Brain pericyte (primary cell): ENCODE measurements at places on chromosomes 11 and 22.

- no peak for DNase-seq
These were observed 650.7 kb downstream of the FAM181B start for GRCh38 chr11:82082976-82083375.

- no peak for DNase-seq
These were observed 10.7 kb downstream of the PPFIA1 start for GRCh38 chr11:70281156-70281609.

- DNase-seq: no peak
These were observed 131.8 kb downstream of the APIP start for GRCh38 chr11:34784318-34784841.

- DNase-seq: no peak
These were observed 63.0 kb downstream of the ARHGAP8 start for GRCh38 chr22:44815099-44816070.

GRCh38 chr11:11211186-11211585 is 141.9 kb downstream of the CSNK2A3 start:
- DNase-seq: no peak

DNA sequence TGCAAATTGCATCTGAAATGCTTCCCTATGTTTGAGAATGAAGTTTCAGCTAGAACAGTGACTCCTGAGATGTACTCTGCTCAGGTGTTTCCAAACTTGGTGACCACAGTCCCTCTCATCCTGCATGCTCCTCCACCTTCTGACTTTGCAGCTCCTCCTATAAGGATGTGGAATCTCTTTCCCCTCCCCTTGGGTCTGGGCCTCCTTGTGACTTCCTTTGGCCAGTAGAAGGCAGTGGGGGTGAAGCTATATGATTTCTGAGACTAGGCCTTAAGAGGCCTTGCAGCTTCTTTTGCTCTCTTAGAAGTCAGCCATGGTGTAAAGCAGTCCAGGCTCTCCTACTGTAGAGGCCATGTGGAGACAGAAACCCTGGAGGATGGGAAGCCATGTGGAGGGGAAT is 50.7 kb downstream of the CSF2RB start:
- DNase-seq: no peak

DNA sequence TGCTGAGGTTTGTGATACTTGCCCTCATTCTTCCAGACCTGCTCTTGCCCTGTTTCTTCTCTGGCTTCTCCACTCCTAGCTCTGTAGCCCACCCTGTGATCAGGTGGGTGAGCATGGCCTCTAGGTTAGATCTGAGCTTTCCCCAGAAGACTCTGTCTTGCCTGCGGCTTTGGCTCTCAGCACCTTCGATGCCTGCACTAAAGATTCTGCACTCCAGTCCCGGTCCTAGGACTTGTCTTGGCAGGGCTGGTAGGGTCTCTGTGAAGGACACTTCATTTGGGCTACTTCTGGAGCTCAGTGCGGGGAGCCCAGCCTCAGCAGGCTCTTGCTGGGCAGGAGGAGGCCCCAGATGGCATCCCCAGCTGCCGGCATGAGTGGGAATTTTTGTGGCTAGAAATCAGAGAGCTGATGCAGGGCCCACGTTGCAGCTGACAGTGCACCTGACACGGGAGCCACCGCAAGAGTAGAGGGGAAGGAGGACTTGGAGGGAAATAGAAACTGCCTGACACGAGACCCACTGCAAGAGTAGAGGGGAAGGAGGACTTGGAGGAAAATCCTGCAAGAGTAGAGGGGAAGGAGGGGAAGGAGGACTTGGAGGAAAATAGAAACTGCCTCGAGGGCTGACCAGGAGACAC is 226.9 kb upstream of the B3GAT1 start:
- DNase-seq: no peak

DNA sequence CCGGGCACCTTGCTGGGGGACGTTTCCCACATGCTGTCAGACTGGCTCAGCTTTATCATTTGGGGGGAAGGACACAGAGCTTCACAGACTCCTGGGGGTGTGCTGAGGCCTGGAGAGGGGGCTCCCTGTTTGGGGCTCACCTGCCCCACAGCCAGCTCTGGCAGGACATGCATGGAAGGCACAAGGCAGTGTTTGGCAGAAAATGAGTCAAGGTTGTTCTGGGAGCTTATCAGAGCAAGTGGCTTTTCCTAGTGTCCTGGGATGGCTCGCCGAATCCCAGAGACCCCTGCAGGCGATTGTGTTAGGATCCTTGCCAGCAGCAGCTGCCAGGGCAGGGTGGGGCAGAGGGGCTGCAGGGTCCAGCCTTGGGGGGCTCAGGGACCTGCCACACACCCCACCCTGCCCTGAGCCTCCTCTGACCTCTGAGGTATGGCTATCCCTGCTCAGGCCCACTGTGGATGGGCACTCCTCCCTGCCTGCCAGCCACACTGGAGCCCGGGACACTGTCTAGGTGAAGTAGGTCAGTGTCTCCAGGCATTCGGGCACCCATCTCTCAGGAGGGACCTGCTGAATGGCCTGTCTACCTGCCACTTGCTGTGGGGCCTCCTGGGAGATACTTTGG is 1323.0 kb downstream of the BRD1 start:
- DNase-seq: no peak

DNA sequence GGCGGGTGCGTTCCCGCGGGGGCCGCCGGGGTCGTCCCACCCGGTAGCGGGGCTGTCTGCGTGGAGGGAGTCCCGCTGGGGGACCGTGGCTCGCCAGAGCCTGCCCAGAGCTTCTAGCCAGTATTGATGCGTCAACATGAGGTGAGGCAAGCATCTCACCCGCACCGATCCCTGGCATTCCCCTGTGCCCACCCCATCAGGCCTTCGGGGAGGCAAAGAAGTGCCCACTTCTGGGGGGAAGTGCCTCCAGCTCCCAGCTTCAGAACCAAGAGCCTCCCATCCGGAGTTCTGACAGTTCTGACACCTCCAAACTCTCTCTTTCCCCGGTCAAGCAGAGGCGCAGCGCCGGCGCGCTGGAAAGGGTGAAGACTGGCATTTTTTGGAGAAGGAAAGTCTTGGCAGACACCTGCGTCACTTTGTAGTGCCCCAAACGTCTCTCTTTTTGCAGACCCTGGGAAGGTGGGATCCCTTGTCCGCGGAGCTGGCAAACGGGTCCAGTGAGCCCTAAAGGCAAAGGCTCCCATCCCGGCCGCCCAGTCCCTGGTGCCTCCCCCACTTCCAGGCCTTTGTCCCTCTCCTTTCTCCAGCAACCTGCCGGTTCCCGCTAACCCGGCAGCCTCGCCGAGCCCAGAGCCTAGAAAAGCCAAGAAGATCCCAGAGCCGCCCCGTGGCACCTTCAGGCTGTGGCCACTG is 3.2 kb upstream of the PAX6 start:
- DNase-seq: no peak

DNA sequence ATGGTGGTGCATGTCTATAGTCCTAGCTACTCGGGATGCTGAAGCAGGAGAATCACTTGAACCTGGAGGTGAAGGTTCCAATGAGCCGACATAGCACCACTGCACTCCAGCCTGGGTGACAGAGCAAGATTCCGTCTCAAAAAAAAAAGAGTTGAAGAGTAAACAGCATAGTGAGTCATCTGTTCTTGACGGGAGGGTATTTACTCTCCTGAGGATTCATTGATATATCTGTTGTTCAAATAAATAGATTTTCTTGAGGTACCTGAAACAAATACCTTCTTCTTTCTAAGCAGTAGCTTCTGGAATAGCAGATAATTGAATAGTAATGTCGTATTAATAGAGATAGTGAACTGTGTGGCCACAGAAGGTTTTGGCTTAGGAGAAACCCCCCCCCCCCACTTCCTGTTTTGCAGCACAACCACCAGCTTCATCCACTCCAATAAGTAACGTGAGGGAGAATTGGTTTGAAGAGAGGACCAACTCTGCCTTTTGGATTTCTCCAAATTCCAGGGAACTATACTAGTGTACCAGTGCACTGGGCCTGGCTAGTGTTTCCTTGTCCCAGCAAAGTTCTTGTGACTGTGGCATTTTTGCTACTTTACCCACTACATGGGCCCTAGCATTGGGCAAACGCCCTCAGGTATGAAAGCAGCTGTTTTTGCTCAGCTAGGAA is 90.0 kb downstream of the PRMT3 start:
- no peak for DNase-seq

GRCh38 chr11:27088353-27088752 is 47.7 kb downstream of the BBOX1 start:
- no peak for DNase-seq

DNA sequence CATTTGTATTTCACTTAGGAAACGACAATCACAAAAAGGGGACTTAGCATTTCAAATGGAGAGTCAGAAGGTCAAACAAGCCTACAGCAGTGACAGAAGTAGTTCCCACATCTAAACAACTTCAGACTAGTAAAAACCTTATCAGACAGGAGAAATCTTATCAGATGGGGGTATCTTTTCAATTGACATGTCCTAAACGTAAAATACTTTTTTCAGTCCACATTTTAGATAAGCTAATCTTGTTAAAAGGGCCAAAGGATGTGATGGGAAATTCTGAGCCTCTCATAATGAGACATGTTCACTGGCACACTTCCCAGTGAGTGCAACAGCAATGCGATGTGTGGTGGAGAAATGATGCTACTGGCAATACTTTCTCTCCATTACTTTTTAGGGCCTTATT is 2.4 kb downstream of the MAPK1 start:
- DNase-seq: no peak

DNA sequence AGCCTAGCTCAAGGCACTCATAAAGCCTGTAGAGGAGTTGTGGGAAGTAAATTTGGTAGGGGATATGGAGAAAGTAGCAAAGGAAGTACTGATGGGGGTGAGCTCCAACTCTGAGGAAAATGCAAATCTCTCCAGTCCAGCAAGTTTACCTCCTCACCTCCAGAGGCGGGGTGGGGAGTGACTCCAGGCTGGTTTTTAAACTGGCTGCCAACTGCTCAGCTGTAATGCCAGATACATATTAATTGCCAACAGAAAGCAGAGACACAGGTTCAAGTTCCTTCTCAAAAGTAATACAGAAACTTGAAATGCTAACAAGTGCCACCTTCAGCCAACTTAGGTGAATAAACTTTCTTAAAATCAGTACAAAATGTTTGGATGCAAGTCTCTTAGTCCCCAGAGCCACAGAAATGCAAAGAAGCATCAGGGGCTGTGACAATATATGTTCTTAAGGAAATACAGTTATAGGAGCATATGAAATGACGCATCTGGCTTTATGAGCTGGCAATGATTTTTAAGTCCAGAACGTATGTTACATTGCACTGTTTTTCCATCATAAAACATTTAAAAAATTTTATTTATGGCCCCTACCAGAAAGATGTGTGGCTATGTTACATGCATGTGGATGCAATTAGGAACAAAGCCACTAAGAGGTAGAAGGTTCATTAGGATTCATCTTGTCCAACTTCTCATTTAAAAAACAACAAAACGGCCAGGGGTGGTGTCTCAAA is 436.4 kb upstream of the CCDC90B start:
- DNase-seq: no peak

DNA sequence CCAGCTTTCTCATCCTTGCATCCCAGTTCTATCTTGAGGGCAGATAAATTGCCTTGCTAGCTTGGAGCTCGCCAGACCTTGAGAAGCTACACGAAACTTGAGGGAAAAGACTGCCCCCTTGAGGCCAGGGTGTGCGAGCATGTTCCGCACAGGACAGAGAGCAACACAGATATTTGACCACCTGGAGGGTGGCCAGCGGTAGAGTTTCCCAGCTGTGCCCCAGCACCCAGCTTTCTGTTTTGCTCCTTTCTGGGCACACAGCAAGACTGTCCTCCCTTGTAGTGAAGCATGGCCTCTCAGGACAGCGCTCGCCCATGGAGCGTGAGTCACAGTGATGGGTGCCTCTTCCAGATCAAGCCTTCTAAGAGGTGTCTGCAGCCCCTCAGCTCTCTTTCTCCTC is 23.5 kb downstream of the SPATA19 start:
- no peak for DNase-seq

DNA sequence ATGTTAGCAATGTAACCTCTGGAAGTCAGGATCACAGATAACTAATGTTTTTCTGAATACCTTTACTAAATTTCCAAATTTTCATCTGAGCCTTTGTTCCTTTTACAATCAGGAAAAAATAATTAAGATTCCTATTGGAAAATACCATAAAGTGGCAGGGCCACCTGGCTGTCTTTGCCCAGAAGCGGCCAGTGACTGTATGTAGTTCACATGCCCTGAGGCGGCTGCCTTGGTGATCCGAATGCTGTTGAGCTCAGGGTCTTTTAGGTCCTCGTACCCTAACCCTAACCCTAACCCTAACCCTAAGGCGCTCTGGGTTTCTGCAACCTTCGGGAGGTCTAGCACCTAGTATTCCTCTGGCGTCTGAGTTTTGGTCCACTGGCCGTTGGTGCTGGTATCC is 8.5 kb upstream of the ARFGAP3 start:
- DNase-seq: no peak

DNA sequence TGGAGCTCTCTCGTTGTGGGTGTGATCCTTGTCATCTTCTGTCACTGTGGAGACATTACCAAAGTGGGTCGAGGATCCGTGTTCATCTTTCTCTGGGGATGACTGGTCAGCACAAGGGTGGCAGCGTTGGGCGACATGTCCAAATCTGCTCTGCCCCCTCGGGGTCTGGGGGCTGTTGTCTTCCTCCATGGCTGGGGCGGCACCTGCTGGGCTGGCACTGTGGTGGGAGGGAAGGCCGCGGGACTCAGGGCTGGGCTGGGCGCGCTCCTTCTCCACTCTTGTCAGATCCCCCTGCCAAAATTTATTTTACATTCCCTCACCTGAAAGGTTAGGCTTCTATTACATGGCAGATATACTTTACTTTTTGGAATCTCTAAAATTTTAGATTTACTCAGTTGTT is 96.4 kb downstream of the UVRAG start:
- DNase-seq: no peak

GRCh38 chr11:113376156-113376555 is 11.4 kb upstream of the ANKK1 start:
- no peak for DNase-seq

DNA sequence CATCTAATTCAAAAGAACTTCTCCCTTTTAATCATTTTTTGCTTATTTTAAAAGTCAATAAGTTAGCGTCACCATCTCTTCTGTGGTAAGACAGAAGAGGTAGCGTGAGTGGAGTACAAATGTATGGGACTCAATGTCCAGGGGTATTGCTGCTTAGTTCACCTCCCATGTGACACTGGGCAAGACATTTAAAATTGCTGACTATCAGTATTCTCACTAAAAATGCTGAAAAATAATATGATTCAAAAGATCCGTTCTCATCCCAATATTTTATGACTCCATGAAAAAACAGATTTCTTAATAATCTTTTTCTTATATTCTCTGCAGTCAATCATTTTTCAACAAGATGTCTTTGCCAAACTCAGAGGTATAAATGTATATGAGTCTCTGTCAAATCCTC is 68.1 kb upstream of the LRRC4C start:
- no peak for DNase-seq

DNA sequence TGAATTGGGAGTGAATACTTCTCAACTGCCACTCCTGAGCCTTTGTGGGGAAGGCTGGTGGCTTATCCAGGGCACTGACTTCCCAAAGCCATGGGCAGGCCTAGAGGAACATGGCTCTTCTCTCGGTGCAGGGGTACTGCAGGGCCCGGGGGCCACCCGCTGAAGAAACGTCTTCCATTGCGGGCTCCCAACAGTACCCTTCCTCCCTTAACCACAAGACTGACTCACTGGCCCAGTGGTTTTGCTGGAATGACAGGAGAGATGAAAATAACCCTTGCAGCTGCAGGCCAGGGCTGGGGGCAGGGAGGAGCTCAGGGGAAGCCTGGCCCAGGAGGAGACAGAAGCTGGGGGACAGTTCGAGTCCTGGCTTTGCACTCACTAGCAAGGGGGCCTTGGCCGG is 13.5 kb downstream of the TXN2 start:
- DNase-seq: peak; percentile 79
